ENCODE measurements at places on chromosomes 3 and 15.

DNA sequence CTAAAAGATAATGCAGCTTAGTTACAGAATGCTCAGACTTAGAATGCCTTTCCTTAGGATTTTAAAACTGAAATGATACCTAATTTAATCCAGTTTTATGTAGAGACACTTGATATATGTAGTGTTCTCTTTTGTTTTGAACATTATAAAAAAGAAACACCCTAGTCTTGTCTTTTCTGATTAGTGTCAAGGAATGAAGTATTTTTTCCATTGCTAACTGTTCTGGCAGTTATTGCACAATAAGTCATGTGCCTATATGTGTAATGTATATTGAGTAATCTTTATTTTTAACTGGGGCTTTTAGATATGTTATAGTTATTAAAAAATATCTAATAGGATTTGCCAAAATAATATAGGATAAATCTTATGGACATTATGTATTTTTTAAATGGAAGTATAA lies 4.5 kb downstream of the ARL8B start:
- no peak for DNase-seq

- DNase-seq = no peak
Observed at GRCh38 chr15:45635763-45636292, 999 bp downstream of the SQOR start.

DNA sequence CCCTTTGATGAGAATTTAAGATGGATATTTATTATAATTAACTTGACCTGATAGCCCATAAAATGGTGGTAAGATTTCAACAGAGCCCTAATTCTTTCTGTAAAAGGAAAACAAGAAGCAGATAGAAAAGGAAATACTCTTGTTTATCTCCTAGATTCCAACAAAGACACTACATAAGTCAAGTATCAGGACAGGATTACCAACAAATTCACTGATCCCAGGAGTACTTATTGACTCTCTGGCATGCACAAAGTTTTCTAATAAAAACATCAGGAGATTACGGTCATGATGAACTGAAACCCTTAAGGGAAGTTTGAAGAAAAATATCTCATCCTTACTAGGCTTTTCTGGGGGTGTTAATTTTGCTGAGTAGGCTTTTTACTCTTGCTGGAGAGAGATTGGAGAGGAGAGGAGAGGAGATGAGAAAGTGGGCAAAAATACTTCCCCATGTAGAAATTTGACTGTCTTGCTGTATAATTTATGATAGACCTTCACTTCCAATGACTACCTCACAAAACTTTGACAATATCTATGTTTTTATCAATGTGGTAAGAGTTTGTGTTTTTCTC lies 43.1 kb upstream of the SLC24A5 start:
- DNase-seq = no peak

GRCh38 chr15:34240537-34240936 lies 15.7 kb downstream of the EMC4 start:
- no peak for DNase-seq

- no peak for DNase-seq
Observed at GRCh38 chr3:152202976-152203626, 65.6 kb upstream of the MBNL1 start.

DNA sequence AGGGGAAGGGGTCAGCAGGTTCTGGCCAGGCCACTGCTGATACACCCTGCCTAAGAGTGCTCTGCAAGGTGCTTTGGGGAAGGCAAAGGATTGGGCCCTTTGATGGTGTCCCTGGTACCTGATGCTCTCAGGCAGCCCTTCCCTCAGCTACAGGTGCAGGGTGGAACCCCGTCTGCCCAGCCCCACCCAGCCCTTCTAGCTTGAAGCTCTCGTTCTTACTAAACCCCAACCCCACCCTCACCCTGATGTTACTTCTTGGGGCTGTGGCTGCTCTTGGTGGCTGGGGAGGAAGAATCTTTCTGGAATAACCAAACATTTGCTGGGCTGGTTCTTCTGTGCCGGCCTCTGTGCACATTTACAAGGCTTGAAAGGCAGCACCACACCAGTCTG lies 6.4 kb downstream of the GNAI2 start:
- DNase-seq = no peak

- DNase-seq = no peak
Observed at GRCh38 chr3:111314181-111314873, 227.7 kb upstream of the CD96 start.

DNA sequence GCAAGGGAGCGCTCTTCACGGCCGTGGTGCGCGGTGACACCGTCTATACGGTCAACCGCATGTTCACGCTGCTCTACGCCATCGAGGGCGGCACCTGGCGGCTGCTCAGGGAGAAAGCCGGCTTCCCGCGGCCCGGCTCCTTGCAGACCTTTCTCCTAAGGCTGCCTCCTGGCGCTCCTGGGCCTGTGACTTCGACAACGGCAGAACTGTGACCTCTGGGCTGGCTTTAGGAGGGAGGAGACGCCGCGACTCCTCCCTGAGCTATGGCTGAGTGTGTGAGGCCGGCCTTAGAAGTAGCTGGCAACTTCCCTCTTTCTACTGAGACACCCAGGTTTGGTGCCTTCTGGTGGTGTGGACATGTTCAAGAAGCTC lies 1.4 kb downstream of the KBTBD13 start:
- no peak for DNase-seq

- no peak for DNase-seq
Observed at GRCh38 chr15:25439369-25439836, 579 bp upstream of the UBE3A start.

DNA sequence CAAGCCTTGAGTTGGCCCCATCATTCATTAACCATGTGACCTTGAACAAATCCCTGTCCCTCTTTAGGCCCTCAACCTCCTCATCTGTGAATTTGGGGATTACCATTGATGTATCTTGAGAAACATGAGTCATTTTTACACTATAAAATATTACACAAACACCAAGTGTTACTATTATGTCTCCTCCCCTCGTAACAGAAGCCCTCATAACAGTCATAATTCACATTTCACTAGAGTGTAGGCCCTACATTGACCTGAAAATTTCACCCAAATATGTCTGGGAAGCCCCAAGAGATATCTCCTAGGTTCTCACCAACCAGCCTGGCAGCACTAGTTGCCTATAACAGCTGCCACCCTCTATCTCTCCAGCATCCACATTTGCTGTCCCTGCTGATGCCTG lies 15.8 kb upstream of the SLC6A1 start:
- no peak for DNase-seq

DNA sequence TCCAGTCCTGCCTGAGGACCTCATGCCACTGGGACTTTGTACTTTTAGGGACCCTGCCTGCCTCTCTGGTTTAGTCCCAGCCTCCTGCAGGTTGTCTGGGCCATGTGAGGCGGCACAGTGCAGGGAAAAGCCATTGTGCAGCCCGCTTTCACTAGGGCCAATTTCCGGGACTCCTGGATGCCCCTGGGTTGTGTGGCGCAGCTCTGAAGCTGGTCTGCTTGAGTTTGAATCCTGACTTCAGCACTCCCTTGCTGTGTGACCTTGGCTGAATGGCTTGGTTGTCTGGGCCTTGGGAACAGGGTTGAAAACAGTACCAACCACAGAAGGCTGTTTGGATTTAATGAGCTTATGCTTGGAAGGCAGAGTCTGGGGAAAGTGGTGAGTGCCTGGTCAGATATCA lies 8.3 kb downstream of the TEX264 start:
- no peak for DNase-seq

- no peak for DNase-seq
Observed at GRCh38 chr3:56197991-56198390, 270.3 kb downstream of the ERC2 start.

DNA sequence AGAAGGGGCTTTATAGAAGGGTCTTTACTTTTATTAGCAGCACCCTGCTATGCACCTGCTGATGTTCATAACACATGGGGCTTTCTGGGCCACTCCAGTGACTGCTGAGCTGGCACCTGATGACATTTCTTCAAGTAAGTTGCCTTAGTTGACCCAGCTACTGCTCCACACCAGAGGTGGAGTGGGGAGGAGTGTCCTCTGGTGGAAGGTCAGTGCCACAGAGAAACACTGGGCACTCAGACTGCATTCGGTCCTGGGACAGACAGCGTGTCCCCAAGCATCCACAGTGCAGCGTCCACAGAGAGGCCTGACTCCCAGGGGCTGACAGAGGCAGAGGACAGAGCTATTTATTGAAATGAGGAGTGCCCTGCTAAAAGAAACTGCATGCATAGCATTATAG lies 74.9 kb upstream of the NSMCE3 start:
- no peak for DNase-seq

GRCh38 chr15:68421798-68422402 lies 10.1 kb downstream of the ITGA11 start:
- peak; percentile 47 for DNase-seq

GRCh38 chr3:4688411-4688810 lies 195.3 kb downstream of the ITPR1 start:
- no peak for DNase-seq

DNA sequence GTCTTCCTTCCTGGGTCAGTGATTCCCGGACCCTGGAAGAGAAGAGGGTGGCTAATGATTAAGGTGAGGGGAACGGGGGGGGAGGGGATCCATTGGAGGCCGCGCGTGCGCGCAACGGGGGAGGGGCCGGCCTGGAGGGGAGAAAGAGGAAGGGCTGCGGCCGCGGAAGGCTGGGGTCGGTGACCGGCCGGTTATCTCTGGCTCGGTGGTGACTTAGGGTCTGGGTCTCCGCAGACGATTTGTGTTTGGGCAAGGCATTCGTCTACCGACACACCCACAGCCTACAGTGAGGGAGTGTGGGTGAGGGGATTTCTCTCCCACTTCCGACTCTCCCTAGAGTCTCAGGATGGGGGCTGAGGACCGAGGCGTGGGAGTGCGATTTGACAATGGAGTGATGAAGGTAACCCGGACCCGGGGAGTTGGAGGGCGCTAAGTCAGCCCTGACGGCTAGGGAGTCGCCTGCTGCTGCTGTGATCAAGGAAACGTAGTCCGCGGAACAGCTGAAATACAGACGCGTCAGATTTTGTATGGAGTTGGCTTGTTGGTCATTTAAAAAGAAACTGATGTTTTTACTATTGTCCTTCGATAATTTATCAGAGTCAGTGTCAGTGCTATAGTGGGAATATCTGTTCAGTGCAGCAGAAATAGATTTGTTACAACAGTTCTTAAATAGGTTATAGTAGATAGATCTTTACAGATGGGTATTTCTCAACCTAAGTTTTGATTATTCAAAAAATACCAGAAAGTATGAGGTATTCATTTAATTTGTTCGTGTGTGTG lies 733 bp downstream of the RNF111 start:
- no peak for DNase-seq

- no peak for DNase-seq
Observed at GRCh38 chr3:8482263-8482662, 19.4 kb upstream of the LMCD1 start.

GRCh38 chr15:29393443-29393842 lies 123.8 kb upstream of the NSMCE3 start:
- DNase-seq = no peak

DNA sequence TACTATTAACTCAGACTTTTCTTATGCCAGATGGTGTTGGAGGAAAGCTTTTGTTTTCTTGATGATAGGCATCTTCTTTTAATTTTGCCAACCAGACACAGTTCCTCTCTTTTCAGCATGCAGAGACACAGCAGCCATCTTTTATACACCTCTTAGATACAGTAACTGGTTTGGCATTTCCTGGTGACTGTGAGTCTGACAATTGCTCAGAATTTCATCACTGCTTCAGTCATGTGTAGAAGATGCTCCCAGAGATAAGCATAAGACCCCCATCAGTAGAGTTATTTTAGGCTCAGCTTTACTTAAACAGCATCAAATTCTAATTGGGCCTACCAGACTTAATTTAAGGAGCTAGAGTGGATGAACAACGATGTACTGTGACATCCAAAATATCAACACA lies 779.0 kb downstream of the SQOR start:
- DNase-seq = no peak

- DNase-seq = no peak
Observed at GRCh38 chr15:36943508-36944361, 156.6 kb downstream of the MEIS2 start.

- DNase-seq = no peak
Observed at GRCh38 chr3:190132371-190132770, 11.7 kb upstream of the P3H2 start.

DNA sequence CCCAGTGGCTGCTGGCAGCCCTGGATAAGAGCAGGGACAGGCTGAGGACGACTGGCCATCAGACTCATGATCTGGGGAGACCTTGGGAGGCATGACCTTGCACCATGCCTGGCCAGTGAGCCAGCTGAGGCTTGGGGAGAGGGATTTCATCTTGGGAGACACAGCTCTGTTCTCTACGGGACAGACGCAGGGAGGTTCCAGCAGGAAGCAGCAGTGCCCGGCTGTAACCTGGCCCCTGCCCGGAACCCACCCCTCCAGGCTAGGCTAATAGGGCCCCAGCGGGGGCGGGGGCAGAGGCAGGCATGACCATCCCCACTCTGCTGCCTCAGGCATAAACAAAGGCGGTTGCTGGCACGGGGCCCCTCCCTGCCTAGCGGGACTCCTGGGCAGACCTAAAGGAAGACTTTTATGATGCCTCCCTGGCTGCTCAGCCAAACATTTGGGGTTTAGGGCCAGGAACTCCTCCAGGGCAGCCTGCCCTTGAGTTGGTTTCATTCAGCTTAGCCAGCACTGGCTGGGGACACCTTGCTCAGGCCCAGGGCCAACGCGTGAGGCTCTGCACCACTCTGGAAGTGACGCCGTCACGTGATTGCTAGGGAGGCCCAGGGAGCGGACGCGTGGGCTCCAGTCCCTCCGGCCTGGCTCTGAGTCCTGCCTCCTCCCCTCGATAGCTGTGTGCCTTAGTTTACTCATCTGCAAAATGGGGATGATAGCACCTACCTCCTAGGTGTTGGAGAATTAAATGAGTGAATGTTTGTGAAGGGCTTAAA lies 27.6 kb downstream of the HDAC11 start:
- peak; percentile 75 for DNase-seq

DNA sequence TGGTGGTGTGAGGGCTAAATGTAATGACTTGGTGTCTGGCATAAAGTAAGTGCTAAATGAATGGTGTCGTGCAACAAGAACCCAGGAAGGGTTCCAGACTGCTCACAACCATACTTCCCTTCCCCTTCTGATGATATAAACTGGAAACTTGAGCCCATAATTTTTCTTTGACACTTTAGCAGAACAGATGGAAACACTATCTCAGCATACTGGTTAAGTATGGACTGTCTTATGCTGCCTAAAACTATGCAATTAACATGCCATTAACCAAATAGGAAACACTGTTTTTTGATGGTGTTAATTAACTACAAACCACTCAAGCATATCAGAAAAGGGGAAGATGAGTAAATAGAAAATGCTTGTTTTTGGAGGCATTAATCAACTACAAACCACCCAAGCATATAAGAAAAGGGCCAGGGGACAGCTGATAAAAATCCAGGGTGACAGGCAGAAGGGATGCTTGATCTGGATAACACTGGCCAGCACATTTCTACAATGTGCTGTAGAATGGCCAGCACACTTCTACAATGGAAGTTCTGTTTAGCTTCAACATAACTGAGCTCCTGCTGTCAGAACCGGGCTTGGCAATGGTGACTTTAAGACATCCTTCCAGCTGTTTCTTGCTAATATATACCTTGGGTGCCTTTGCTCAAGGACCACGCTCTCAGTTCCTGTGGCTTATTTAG lies 85.5 kb upstream of the FAM3D start:
- no peak for DNase-seq

DNA sequence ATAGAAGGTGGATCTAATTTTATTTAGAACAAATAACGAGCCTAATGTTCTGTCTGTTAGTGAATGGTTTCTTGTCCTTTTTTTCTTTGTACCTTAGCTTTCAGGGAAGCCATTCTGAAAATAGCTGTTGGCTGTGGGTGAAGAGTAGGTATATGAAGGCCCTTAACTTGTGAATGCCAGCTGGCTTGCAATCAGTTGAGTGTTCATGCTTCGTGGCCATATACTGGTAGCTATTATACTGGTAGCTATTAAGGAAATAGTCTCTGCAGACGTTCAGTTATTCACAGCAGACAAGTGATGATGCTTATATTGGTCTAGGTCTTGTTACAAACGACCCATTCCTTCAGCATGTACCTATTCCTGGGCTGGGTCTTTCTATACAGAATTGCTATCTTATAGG lies 18.8 kb downstream of the TRIM71 start:
- DNase-seq = no peak
